Nucleus accumbens (tissue), 56 donors: ENCODE measurements at places on chromosomes 2 and 18.

DNA sequence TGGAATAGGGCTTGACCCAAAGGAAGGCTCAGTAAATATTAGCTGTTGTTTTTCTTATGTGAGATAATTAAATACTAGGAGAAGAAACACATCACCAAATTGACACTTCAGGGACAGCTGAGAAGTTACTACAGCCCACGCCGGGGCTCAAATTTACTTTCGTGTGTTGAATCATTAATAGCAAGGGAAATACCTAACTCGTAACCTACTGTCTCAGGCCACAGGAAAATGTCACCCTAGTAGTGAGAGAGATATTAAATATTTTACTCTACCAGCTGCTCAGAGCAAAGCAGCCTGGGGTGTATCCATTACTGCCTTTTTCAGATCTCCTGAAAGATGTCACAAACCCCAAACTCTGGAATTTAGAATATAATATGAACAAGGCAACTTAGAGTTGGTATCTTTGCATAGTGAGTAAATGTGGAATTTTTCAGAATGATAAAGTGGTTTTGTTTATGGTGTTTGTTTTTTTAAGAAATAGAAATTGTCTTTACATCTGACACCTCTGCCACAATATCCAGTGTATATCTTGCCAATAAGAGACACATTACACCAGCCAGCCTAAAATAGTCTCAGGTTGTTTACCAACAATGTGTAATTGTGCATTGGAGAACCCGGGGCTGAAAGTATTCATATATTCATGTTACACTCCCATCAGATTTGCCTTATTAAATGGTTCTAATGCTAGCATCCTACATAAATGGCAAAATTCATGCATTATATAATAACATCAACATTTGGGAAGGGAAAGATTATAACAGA, 48.4 kb downstream of the ATP8B1 start:
- DNase-seq: no peak

DNA sequence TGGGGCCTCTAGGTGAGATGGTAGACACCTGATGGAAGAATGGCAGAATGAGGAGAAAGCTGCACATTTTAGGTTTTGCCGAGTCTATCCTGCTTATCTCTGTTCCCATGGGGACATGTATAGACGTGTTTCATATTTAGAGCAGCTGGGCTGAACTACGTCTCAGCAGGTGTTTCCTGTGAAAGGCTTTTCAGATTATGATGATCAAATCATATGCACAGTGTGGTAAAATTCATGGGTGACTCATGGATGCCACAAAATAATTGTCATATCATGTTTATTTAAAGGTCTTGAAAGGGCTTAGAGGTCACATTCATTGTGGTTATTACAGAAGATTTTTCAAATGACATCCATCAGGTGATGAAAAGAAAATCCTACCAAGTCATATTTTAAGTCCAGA, 90.5 kb downstream of the ICOS start:
- DNase-seq: no peak

GRCh38 chr2:143732871-143733270, 603.7 kb downstream of the ARHGAP15 start:
- no peak for DNase-seq

DNA sequence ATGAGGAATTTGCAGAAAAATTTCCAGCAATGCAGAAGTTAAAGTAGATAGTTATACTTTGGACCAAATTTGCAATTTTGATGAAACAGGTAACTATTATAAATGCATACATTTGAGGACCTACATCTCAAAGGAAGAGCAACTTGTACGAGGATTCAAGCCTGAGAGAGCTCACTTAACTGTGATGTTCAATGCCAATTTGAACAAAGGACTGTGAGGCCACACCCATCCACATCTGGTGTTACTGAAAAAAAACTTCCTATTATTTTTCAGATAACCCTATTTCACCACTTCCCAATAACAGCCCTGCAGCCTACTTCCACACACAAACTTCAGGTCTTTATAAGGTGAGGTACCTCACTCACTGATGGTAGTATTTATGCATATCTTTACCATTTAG, 203.5 kb upstream of the NABP1 start:
- no peak for DNase-seq

GRCh38 chr2:166375195-166375735, 479 bp downstream of the SCN9A start:
- DNase-seq: peak; percentile 43

DNA sequence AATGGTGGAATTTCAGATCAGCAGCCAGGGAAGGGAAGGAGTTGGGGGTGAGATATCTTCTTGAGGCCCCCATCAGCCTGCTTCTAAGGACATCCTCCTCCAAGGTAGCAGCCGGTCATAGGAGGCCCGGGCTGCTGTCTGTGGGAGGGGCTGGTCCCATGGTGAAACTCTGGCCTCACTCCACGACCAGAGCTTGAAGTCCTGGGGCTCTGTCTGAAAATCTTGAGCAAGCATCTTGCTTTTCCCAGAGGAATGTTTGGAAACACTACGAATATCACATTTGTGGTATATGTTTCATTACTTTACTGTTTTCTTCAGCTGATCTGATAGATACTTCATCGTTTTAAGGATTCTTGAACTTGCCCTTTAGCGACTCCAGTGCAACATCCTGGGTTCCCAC, 103.7 kb downstream of the CTAGE1 start:
- DNase-seq: no peak

DNA sequence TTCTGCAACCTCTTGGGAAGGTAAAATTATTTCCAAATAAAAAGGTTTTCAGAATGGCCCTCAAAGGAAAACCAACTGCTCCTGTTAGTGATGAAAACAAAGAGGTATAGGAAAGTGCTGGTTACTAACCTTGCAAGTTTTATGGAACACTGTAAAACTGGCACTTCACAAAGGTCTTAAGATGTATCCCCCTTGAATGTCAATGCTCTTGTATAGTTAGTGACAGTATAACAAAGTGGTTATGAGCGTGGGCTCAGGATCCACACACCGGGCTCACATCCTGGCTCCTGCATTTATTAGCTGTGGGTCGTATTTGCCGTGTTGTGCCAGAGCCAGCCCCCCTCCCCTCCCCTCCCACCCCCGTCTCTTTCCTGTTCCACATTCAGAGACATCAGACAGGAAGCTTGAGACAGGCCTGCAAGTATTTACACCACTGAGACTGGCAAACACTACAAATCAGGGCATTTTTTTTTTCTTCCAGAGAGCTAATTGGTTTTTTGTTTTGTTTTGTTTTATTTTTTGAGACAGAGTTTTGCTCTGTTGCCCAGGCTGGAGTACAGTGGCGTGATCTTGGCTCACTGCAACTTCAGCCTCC, 9.2 kb upstream of the DNPEP start:
- DNase-seq: no peak

DNA sequence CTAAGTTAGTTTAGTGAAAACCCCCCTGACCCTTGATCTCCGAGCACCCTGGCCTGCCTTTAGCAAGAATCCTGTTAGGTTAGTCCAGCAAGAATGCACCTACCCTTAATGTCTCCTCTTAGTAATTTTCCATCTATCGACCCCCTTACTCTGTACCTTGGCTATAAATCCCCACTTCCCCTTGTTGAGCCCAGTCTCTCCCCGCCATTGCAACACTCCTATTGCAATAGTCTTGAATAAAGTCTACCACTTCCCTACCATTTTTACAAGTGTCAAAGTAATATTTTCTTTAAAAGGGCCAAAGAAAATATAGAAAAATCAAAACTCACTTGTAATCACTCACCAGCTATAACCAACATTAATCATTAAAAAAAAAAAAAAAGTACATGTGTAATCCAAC, 4.2 kb upstream of the ZBTB7C start:
- no peak for DNase-seq

- DNase-seq: no peak
These were observed 246.1 kb downstream of the BCL2 start for GRCh38 chr18:63073481-63073880.

DNA sequence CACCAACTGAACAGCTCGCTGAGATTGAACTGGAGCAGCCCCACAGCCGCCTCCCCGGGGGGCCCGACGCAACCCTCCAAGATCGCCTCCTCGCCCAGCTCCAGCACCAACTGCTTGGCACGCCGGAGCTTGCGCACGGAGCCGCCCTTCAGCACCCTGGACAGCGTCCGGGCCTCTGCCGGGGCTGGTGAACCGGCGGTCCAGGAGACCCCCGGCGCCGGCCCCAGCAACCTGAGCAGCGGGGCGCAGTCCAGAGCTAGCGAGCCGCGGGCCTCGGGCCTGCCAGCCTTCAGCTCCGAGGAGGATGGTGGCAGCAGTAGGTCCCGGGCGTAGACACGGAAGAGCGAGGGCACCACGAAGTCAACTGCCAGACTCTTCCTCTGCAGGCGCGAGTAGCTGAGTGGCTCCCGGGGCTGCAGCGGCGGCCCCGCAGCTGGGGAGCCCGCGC, 1.2 kb downstream of the ALK start:
- peak; percentile 18 for DNase-seq

- DNase-seq: no peak
These were observed 15.4 kb upstream of the CASP10 start for GRCh38 chr2:201167546-201167945.

- no peak for DNase-seq
These were observed 72.5 kb upstream of the SMAD2 start for GRCh38 chr18:48002933-48003365.

GRCh38 chr2:53575721-53576124, 191.9 kb upstream of the CHAC2 start:
- DNase-seq: no peak
